ENCODE measurements at places on chromosomes 1 and 21.

GRCh38 chr1:57860931-57861565, 437.2 kb upstream of the DAB1 start:
- no peak for DNase-seq

DNA sequence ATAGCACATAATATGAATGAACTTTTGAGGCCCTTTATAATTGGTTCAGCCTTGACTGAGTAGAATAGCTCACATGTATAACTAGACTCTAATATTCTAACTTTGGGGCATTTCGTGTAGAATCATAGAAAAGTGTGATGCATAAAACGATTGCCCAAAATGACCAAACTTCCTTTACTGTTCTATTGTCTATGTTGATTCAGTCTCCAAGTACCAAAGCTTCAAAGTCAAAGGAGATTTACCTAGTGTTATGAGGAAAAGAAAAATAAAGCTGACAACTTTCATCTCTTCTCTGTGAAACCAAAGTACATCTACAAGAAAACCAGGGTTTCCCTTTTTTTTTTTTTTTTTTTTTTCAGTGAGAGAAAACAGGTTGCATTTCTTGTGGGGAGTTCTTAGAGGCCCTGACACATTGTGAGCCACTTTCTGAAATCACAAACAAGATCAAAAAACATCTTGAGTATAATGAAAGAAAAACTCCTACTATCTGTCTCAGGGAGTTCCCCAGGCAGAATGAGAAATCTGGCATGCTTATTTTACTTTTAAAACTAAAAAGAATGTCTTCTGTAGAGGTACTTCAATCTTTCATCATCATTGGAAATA, 183.4 kb downstream of the TNFSF18 start:
- DNase-seq = no peak

- no peak for DNase-seq
Measured at GRCh38 chr1:59751801-59752200, 62.9 kb upstream of the HOOK1 start.

DNA sequence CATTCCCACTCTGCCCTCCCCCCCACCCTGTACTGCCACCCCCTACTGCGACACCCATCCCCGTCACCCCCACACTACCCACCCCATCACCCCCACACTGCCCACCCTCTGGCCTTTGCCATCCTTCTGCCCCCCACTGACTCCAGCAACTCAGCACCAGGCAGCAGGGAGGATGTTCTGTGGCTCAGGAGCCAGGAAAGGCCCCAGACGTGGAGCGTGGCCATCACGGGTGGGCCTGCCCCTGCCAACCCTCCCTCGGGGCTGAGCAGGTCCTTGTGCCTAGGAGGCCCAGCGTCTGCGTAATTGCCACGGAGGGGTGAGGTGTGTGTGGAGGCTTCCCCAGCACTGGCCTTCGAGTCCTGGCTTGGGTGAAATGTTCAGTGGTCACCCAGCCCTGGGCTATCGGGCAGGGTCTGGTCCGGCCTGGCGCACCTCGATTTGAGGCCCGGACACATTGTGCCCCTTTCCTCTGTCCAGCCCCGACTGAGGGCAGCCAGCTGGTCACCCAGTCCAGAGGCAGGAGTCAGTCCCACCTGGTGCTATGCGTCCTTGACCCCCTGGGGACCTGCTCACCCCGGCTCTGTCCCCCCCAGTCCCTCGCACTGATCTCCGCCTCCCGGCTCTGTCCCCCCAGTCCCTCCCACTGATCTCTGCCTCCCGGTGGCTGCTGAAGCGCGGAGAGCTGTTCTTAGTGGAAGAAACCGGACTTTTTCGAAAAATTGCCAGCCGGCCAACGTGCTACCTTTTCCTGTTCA, 23.0 kb downstream of the ARHGEF16 start:
- DNase-seq = no peak

DNA sequence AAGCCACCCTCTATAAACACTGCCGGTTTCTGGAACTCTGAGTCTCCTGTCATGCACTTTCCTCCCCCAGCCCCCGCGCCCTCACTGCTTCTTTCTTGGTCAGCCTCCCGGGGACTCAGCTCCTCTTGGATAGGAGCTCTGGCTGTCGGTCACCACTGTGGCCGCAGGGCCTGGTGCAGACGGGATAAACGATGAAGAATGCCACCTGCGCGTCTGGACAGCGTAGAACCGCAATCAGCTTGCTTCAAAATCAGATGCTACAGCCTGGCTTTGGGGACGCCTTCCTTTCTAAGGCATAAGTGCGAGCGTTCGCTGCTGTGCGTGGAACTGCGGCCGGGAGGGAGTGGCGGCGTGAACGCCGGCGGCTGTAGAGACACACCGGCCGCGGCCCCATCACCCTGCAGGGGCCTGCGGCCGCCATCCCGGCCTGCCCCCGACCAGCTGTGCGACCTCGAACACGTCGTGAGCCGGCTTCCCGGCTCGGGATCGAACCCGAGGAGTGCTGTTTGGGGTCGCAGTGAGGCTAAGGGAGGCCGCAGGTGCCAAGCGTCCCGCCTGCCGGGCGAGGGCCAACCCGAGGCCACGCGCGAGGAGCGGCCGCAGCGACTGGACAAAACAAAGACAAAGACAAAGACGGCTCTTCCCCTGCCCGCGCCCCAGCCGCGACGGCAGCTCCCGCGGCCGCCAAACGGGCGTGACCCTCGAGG, 688 bp downstream of the PTTG1IP start:
- no peak for DNase-seq
